PC-3 (cell line): ENCODE measurements at places on chromosomes 1 and 21. TPM values are rescaled to one million over a fixed set of nuclear protein-coding genes. Genes with fewer than 3 reads are reported as not detected.
A peak's percentile ranks its signal among the peaks of the same experiment; 100 is the strongest.

DNA sequence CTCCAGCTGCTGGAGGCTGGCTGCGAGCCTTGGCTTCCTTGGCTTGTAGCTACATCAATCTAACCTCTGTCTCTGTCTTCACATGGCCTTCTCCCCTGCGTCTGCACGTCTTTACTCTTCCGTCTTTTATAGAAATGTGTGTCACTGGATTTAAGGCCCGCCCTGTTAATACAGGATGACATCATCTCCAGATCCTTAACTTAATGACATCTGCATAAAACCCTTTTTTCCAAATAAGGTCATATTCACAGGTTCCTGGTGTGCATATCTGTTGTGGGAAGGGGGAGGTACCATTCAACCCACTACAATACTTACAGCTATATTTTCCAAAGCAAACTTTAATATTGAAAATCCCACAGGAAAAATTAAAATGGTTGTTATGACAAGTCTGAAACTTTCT is 165.3 kb upstream of the FOXD3 start:
- H3K27me3 ChIP-seq: peaks cover 76% of the 10 kb centered on the region
- H3K4me3 ChIP-seq: no peak overlapping the region
- H3K27ac ChIP-seq: no peak overlapping the region
- DNase-seq: no peak

DNA sequence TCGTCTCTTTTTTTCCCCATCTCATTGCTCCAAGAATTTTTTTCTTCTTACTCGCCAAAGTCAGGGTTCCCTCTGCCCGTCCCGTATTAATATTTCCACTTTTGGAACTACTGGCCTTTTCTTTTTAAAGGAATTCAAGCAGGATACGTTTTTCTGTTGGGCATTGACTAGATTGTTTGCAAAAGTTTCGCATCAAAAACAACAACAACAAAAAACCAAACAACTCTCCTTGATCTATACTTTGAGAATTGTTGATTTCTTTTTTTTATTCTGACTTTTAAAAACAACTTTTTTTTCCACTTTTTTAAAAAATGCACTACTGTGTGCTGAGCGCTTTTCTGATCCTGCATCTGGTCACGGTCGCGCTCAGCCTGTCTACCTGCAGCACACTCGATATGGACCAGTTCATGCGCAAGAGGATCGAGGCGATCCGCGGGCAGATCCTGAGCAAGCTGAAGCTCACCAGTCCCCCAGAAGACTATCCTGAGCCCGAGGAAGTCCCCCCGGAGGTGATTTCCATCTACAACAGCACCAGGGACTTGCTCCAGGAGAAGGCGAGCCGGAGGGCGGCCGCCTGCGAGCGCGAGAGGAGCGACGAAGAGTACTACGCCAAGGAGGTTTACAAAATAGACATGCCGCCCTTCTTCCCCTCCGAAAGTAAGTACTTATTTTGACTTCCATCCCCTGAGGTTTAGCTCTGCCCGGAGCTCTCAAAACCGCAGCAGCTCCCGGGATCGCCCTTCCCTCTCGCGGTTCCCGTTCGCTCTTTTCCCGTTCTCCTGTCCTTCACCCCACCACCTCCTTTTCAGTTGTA is 1.5 kb downstream of the TGFB2 start:
- peak; percentile 60 for DNase-seq
- peaks cover 11% of the 10 kb centered on the region; the same call in 1 of the 2 replicates for H3K36me3 ChIP-seq
- peak overlapping the region; percentile 78 for H3K4me3 ChIP-seq
- H3K27ac ChIP-seq: peak overlapping the region; percentile 84
- H3K27me3 ChIP-seq: no peaks in the 10 kb centered on the region

HSD3B2 gene
- total RNA-seq: not detected in 2 replicates

- peaks cover 10% of the 10 kb centered on the region; the same call in 1 of the 2 replicates for H3K27me3 ChIP-seq
- no peak for DNase-seq
- no peak overlapping the region for H3K27ac ChIP-seq
- no peak overlapping the region for H3K4me3 ChIP-seq
- H3K4me1 ChIP-seq: no peaks in the 10 kb centered on the region
Measured at GRCh38 chr1:102562380-102562779, 545.9 kb downstream of the COL11A1 start.

DNA sequence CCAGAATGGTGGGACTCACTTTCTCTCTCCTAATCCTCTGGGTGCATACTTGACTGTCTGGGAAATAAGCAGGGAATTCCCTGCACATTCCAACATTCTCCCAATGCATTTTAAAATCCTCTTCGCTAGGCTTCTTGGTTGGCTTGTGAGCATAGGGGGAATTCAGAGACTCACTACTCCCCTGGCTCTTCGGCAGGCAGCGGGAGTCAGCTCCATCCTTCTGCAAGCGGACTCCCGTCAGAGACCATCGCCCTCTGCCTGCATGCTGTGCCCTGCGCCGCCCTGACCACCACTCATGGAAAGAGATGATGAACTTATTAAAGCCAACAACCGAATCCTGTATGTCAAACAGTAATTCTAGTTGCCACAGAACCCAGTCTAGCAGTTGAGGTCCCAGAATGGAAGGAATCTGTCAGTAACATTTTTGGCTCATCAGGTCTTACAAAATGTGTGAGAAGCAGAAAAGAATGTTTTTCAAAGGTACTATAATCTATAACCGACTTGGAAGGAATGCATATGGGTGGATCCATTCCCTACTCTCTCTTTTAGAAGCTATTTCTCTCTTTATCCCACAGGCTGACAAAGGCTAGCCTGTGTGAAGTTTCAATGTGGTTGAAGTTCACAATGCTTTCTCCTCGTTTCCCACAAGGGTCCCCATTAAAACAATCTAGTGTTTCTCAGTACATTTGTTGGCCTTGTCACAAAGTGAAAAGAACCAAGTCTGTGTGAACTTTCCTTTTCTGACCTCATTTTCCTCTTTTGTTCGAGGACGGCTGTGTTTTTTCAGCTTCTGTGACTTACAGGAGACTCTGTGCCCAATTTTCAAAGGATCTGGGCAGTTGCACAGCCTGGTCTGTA is 119.1 kb upstream of the ADAR start:
- DNase-seq: no peak
- no peak overlapping the region for H3K4me3 ChIP-seq
- H3K27me3 ChIP-seq: no peaks in the 10 kb centered on the region

- no peaks in the 10 kb centered on the region for H3K36me3 ChIP-seq
- DNase-seq: no peak
- H3K27me3 ChIP-seq: no peaks in the 10 kb centered on the region
- H3K4me1 ChIP-seq: peaks cover 15% of the 10 kb centered on the region
Measured at GRCh38 chr1:111603979-111604378, 15.6 kb upstream of the RAP1A start.

DNA sequence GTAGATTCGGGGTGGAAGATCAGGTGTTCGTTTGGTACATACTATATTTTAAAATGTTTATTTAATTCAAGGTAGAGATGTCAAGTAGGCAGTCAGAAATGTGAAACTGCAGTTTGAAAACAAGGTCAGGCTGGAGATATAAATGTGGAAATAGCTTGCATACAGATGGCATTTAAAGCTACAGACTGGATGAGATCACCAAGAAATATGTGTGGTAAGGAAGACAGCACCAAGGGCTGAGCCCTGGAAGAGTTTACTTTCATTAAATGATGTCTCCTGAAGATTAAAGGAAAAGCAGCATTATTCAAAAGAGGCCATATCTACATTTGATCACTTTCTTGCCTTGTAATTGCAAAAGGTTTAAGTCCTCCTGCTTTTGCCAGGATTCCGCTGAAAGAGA is 271.3 kb downstream of the PTBP2 start:
- H3K27ac ChIP-seq: no peak overlapping the region
- H3K36me3 ChIP-seq: no peaks in the 10 kb centered on the region
- H3K4me1 ChIP-seq: peaks cover 7% of the 10 kb centered on the region; the same call in 1 of the 2 replicates
- DNase-seq: no peak
- H3K4me3 ChIP-seq: no peak overlapping the region

- DNase-seq: peak; percentile 40
- H3K4me3 ChIP-seq: no peak overlapping the region
- no peaks in the 10 kb centered on the region for H3K27me3 ChIP-seq
- no peak overlapping the region for H3K27ac ChIP-seq
- no peaks in the 10 kb centered on the region for H3K36me3 ChIP-seq
Measured at GRCh38 chr21:25360593-25360992, 246.7 kb downstream of the MRPL39 start.

NCAM2 gene
- total RNA-seq: 0.12 and 2.4 TPM in 2 replicates

KDF1 gene
- 21.7 and 22.9 TPM in 2 replicates for total RNA-seq

GRCh38 chr1:61169634-61170033 is 87.3 kb downstream of the NFIA start:
- no peaks in the 10 kb centered on the region for H3K36me3 ChIP-seq
- no peak overlapping the region for H3K27ac ChIP-seq
- H3K4me3 ChIP-seq: no peak overlapping the region
- peaks cover 11% of the 10 kb centered on the region; the same call in 1 of the 2 replicates for H3K4me1 ChIP-seq

TAGLN2 gene
- 1,281 and 1,584 TPM in 2 replicates for total RNA-seq

DNA sequence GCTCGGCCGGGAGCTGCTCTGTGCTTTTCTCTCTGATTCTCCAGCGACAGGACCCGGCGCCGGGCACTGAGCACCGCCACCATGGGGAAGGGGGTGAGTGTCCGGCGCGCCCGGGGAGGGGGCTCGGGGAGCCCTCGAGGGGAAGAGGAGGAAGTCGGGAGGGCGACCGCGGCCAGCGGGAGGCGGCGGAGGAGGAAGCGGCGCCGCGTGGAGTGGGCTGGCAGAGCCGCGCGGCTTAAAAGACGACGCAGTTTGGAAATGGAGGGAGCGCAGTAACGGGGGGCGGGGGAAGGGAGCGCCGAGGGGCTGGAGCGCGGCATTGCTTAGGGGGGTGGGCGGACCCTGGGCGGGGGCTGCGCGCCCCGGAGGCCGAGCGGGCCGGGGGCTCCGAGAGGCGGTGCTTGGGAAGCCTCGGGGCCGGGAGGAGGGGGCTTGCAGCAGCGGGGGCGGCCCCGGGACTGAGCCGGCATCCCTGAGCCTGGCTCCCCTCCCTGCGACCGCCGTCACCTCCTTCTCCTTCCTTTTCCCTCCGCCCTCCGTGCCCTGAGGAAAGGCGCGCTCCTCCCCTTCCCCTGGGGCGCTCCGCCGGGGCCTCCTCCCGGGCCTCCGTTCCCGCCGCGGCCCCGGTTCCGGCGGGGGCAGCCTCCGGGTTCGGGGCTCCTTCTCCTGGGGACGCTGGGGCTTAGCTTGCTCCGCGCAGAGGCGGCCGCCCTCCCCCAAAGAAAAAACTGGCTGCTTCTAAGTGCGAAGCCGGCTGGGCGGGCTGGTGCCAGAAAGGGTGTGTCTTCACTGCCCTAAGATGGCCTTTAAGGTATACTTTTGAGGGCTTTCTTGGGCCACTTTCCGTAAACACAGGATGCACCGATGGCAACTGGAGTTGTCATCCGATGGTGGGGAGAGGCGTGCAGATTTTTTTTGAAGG is 648 bp downstream of the ATP1A1 start:
- H3K27ac ChIP-seq: peak overlapping the region; percentile 35
- H3K27me3 ChIP-seq: no peaks in the 10 kb centered on the region
- peak overlapping the region; percentile 78 for H3K4me3 ChIP-seq
- DNase-seq: peak; percentile 42

DNA sequence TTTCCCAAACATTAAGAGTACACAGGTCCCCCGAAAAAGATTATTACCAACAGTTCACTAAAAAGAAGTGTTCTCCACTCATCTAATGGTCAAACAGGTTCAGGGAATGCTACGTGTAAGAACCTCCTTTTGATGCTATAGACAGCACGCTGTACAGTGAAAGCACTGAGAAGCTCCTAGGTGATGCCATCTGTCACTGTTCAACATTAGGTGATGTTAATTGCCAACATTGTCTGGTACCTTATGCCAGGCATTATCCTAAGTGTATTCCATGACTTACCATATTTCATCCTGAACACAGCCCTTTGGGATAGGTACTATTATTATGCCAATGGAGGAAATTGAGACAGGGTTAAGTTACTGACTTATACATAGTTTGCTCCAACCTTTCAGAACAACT is 82.1 kb downstream of the DAB1 start:
- no peak overlapping the region for H3K27ac ChIP-seq
- no peak overlapping the region for H3K4me3 ChIP-seq
- no peaks in the 10 kb centered on the region for H3K36me3 ChIP-seq
- H3K27me3 ChIP-seq: peaks cover 18% of the 10 kb centered on the region; the same call in 1 of the 2 replicates

DNA sequence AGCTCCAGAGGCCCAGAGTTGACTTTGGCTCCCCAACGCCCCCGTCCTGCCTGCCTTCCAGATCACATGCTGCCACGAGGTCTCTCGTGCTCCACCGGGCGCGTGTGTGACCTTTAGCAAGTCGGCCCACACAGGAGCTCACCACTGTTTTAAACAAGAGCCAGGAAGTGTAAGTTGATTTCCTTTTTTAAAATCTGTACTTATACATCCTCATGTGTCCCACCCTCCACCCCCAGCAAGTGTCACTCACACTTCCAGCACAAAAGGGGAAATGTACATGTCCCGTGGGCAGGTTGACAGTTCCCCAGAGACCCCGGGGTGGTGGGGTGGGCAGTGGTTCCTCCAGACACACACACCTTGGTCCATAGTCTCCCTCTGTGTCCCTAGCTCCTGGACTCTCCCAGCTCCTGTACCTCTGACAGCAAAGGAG is 84.4 kb downstream of the STUM start:
- no peak overlapping the region for H3K27ac ChIP-seq
- peaks cover 21% of the 10 kb centered on the region for H3K4me1 ChIP-seq
- H3K36me3 ChIP-seq: no peaks in the 10 kb centered on the region
